Ammon's horn (tissue), 1 donor: ENCODE measurements at places on chromosomes 1 and 21.

DNA sequence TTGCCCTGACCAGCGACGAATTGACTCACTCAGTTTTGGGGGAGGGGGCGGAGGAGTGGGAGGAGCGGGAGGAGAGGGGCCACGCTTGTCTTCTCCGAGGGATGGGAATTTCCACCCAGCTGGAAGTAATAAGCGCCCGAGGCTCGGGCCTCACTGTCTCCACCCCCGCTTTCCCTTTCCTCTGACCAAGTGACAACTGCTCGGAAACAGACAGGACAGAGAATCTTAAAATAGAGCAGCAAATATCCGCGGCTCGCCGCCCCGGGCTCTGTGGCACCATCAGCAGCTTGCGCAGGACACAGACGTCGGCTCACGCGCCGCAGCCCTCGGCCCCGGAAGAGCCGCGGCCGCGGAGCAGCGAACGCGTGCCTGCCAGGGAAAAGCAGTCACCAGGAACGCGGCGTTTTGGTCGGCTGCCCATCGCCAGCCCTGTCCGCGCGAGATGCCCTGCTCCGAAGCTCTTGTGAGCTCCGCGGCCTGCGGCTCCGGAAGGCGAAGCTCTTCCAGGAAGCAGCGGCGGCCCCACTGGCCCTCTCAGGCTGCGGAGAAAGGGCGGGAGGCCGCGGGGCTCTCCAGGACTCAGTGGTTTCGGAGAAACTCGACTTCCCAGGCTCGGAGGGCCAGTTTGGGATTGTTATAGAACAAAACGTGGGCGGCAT, 10.7 kb upstream of the RGS16 start:
- peak; percentile 72 for DNase-seq

DNA sequence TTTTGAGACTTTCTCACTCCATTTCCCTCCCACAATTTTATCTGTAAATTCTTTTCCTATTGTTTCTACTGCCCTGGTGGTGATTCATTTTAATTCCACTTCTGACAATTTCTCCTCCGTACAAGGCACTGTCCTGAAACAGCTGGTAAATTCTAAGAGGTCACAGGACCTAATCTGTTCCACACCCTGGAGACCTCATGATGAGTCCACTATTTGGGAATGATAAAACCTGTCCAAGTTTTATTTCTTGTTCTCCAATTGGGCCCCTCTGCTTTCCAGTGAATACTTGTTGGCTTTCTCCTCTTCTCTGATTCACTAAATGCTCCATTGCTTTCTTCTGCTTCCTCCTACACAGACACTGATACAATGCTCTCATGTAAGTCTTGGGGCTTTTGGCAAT, 343.1 kb upstream of the DUSP10 start:
- DNase-seq, result no peak

- DNase-seq, result no peak
Observed at GRCh38 chr1:5721634-5722215, 270.5 kb downstream of the NPHP4 start.

DNA sequence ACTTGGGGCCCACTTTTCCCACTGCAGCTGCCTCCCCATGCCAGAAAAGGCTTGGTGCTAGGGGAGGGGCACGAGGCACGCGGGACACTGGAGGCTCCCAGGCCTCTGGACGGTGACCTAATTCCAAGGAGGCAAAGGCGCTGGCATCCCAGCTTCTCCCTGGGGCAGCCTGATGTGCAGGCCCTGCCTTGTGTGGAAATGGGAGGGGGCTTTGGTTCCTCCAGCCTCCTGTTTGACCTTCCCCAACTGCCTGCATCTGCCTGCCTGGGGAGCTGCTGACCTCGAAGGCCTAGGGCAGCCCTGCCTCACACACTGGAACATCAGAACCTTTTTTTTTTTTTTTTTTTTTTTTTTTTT, 39.9 kb downstream of the KIAA1614 start:
- DNase-seq, result no peak

GRCh38 chr1:245649666-245650065, 494.9 kb downstream of the KIF26B start:
- DNase-seq, result no peak

GRCh38 chr1:39158327-39159086, 46.0 kb upstream of the MACF1 start:
- peak; percentile 33 for DNase-seq

DNA sequence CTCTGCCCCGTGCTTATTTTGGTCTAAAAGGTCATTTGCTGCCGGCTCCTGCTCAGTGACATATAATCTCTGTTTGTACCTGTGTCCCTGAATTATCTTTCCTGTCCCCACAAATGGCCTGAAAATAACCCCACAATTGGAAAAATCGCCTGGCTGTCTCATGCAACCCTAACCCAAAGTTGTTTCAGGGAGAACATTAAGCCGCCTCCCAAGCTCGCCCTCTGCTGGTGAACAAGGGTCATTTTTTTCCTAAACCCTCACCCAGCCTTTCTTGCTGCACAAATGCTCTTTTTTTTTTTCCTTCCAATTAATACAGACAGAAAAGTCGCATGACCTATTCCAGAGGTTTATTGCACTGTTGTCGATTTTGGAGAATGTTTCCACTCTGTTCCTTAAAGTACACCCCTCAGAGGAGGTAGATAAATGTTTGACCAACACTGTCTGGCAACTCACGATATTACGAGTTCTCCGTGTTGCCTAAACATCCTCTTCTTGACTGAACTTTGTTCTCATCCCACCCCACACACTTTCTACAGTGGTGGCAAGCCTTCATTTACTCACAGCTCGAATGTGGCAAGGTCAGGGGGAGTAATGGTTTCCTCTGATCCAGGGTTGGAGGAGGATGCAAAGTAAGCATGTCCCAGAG, 148.7 kb downstream of the ZZZ3 start:
- DNase-seq, result peak; percentile 88

DNA sequence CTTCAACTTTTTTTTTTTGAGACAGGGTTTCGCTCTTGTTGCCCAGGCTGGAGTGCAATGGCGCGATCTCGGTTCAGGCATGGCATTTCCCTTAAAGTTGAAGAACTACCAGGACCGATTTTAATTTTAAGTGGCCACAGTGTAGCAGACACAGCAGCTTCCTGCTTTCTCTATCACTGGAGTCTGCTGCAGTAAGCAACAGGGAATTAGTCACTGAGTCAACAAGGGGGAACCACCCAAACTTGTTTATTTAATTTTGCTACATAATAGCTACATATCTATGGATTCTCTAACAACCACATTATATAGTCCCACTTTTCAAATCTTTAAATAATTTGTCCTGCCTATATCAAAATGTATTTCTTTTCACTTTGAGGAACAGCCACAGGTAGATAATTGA, 12.5 kb upstream of the TNNI3K start:
- no peak for DNase-seq

DNA sequence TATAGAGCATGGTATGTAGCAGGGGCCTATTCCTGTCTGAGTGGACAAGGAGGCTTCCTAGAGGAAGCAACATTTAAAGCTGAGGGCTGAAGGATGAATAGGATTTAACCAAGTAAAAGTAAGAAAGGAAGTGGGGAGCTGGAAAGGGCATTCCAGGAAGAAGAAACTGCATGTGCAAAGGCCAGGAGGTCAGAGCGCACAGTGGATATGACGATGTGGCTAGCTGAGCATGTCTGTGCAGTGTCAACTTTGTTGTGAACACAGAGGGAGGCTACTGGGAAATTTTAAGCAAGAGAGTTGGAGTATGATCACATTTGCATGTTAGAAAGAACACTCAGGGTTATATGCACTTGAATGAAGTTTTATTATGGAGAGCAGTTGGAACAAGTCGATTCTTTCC, 28.6 kb upstream of the JUN start:
- no peak for DNase-seq

GRCh38 chr1:215606564-215607168, 39.6 kb downstream of the KCTD3 start:
- no peak for DNase-seq

DNA sequence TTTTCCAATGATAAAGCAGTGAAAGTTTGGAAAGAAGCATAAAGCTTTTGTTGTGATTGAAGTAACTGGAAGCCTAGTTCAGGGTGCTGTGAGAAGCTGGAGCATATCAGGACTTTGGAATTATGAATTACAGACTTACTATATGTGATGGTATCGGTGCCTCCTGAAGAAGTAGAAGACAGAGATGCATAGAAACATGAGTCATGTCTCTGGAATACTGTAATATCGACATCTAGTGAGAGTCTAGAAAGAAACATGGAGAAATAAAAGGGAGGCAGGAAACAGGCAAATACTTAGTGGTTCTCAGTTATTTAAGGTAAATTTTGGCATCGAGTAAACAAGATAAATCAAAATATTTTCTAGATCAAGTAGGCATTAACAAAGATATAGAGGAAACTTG, 103.0 kb downstream of the CAMTA1 start:
- DNase-seq, result no peak

DNA sequence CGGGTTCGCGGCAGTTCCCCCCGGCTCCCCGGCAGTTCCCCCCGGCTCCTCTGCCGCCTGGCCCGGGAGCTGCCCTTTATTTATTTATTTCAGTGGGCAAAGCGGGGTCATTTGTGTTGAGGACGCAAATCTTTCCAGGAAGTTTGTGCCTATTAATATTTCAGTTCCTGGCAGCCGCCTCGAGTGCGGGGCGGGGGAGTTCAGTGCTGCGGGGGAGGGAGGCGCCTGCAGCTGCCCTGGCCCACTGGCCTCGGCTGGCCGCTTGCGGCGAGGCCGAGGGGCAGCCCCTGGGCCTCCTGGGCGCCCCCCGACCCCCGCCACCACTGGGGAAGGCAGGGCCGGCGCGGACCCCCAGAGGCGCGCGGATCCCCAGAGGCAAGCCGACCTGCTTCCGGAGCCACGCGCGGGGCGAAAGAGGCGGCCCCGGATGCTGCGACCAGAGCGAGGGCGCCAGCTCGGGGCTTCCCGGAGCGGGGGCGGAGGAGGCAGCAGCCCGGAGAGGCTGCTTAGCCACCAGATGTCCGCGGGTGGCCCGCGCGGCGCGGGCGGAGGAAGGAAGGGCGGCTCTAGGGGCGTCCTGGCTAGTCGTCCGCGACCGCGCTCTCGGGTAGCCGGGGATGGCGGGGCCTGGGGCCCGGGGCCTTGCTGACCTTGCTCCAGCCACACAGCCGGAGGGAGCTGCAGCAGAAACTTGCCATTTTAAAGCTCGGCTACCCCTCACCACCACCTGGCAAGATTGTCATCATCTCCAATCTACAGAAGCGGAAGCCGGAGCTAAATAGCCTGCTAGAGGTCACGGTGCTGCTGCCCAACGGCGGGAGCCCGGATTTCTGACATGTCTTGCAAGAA, 48.0 kb downstream of the H3-3A start:
- DNase-seq, result peak; percentile 59

DNA sequence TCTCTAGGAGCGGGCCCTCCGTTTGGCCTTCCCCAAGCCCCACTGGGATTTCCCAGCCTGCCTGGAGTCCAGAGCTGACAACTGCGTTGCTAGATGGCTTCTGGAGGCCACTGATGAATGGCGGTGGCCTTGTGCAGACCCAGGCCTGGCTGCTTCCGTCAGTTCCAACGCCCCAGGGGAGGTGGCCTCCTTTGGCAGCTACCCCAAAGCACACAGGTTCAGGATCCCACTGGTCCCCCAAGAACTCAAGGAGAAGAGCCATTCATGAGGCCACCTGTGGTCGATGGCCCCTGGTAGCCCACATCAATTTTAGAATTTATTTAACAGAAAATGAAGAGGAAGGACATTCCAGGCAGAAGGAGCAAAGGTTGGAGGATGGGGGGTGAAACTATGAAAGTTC, 85.2 kb downstream of the LACTBL1 start:
- DNase-seq, result no peak

DNA sequence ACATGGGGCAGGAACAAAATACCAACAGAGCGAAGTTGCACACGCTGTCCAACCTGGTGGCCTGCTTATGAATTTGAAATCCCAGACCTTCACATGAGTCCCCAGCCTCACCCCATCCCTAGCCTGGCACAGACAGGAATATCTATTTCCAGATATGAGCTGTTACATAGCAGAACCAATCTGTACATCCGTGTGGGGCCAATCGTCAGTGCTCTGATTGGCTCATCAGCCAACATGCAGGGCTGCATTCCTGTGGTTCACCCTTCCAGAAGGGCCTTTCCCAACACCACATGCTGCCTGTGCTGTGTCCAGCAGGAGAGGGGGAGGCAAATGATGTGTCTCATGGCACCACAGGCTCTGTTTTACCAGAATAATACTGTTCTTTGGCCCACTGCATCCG, 31.3 kb downstream of the CCN1 start:
- DNase-seq, result no peak

GRCh38 chr1:92444351-92444750, 42.4 kb downstream of the GFI1 start:
- DNase-seq, result no peak

DNA sequence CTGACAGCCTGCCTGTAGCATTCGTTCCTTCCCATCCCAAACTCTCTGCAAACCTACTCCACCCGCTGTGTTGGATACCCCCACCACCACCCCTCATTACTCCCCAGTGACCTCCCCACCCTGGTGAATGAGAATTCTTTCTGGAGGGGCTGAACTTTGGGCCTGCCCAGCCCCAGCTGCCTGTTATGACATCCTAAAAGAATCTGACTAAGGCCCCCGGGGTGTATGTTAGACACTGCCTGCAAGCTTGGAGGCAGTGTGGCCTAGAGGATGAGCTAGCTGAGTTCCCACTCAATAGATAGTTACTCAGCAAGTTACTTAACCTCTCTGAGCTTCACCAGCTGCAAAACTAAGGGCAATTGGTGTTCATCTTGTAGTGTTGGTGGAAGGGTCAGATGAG, 110.2 kb upstream of the FGGY start:
- DNase-seq, result no peak

DNA sequence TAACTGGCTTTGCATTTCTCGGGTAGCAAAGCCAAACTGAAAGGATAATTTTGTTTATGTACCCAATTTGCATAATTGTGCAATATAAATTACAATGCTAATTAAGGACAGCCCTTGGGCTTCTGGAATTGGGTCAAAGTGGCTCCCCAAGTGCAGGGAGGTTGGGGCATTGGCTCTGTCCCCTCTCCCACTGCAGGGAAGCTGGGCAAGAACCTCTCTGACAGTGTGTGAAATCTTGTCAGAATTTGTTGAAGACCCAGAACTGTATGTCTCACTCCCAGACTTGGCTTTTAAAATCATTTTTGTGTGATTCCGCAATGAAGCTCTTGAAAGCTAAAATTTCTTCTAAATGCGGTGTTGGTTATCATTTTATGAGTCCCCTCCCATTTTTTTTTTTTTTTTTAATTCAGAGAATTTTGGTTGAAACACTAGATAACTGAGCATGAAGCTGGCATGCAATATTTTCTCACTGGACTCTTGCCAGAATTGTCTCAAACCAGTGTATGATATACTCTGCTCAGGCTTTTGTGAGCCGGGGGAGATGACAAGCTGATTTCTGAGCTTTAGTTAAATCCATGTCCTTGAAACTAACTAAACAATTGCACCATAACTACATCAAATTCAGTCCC, 878.9 kb upstream of the CXADR start:
- no peak for DNase-seq

- no peak for DNase-seq
Observed at GRCh38 chr1:248926401-248927182, 20.6 kb downstream of the PGBD2 start.

GRCh38 chr1:197743578-197743977, 31.7 kb downstream of the DENND1B start:
- no peak for DNase-seq

- DNase-seq, result no peak
Observed at GRCh38 chr1:112975336-112975735, 19.3 kb upstream of the SLC16A1 start.

- DNase-seq, result no peak
Observed at GRCh38 chr1:246355411-246356230, 151.5 kb downstream of the SMYD3 start.

- no peak for DNase-seq
Observed at GRCh38 chr1:155531624-155532023, 31.0 kb downstream of the ASH1L start.

- no peak for DNase-seq
Observed at GRCh38 chr21:27536319-27536718, 569.4 kb upstream of the ADAMTS5 start.

- no peak for DNase-seq
Observed at GRCh38 chr21:26554365-26554764, 18.7 kb downstream of the CYYR1 start.
